ENCODE measurements at places on chromosomes 11 and 22.

DNA sequence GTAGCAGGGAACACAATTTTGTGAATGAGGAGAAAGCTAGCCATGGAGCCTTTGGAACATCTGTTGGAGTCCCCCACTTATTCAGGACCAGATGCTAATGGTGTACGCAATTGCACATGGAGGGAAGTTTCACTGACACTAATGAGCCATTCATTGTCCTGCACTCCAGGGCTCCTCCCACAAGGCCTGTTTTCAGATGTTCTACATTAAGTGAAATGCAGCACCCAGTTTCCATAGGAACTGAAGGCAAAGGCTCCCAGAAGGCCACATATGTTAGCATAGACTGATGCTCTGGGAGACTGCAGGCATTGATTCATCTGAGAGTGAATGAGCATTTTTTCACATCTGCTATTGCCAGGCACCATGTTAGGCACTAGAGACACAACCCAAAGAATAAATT lies 399.5 kb downstream of the ETS1 start:
- DNase-seq = no peak

DNA sequence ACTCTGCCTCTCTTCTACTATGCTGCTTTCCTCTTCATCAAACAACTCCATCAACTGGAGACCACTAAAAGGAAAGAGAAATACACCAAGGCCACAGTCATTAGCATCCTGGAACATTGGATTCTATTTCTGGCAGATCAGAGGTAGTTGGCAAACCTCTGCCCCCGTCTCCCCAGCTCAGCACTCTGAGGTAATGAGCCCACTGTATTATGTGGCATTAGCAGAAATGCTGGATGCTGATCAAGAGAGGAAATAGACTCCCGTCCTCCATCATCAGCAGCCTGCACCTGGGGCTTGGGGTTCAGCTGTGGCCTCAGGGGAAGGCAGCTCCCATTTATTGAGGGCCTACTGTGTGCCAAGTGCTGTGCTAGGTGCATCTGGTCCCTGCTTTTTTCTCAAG lies 9.0 kb upstream of the RASD2 start:
- no peak for DNase-seq

- DNase-seq = no peak
Observed at GRCh38 chr11:94150056-94150455, 21.4 kb downstream of the PANX1 start.

GRCh38 chr11:99952816-99953215 lies 734.3 kb upstream of the ARHGAP42 start:
- DNase-seq = no peak

- no peak for DNase-seq
Observed at GRCh38 chr11:134711588-134711987, 299.5 kb upstream of the B3GAT1 start.

DNA sequence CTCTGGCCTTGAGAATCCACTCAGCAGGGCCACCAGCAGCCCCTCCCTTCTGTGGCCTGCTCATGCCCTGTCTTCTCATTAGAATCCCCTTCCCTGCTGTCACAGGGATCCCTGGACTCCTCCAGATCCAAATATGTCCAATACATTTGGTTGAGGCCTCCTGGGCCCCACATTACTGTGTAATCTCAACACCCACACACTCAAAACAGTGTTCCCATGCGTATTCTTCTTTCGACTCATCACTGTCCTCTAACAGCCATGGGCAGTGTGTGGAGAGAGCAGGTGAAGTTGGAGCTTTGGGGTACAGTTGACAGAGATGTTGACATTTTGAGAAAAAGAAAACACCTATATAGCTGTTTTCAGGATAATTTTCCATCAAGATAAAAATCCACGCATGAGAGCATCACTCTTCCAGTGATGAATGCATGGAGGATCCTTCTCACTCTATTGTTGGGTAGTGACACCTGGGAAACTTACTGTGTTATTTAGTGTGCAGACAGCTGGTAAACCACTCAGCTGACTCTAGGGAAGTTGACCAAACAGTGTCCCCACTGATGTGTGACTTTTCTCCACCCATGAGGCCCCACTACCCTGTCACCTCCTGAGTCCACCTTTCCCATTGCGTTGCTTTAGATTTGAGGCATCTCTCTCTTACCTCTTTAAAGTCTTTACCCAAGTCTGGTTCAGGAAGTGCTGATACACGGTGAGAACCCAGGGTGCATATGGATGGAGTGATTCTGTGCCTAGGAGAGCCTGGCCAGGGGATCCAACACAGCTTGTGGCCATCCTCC lies 28.7 kb upstream of the VPREB1 start:
- no peak for DNase-seq

GRCh38 chr22:22849640-22850610 lies 37.7 kb upstream of the IGLL5 start:
- no peak for DNase-seq

DNA sequence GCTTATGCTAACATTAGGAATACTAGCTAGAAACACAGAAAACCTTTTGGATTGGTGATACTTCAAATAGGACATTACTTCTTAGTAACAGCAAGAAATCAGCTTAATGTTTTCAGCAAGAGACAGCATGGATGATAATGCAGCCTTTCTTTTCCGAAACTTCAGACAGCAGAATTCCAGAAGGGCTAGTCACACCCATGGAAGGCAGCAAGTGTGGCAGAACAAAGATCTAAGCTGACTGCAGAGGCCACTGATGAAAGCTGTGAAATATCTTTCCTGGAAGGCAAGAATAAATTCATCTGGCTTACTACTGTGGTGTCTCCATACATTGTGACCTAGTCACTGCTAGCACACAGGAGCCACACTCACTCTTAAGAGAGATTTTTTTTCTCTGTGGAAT lies 100.3 kb downstream of the CCDC83 start:
- no peak for DNase-seq

- no peak for DNase-seq
Observed at GRCh38 chr11:85663080-85663752, 1.7 kb downstream of the CREBZF start.

- no peak for DNase-seq
Observed at GRCh38 chr11:79100093-79100910, 340.5 kb downstream of the TENM4 start.
